ENCODE measurements at places on chromosomes 6 and 20.

- no peak for DNase-seq
Observed at GRCh38 chr20:4491643-4492042, 230.1 kb upstream of the PRND start.

DNA sequence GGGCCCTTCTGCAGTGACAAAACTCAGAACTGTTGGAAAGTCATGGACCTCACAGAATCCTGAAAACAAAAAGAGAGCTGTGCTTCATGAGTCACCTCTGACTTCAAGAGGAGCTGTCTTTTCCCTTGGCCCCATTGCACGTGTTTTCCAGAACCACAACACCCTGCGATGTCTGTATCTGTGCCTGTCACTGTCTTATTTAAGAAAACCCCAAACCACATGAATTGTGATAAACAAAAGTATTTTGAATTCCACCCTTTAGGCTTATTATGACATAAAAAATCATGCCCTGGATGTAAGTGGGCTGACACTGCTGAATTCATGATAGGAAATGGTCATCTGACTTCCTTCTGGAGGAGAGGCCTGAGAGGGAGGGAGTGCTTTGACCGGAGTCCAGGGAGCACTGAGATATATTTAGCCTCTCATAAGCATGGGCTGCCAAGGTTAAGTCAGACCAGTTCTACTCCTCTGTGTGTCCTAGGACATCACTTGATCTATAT is 96.4 kb upstream of the DUSP22 start:
- no peak for DNase-seq

GRCh38 chr20:40006168-40006860 is 682.7 kb downstream of the MAFB start:
- DNase-seq, result no peak

GRCh38 chr6:106700581-106700980 is 71.2 kb downstream of the QRSL1 start:
- no peak for DNase-seq

DNA sequence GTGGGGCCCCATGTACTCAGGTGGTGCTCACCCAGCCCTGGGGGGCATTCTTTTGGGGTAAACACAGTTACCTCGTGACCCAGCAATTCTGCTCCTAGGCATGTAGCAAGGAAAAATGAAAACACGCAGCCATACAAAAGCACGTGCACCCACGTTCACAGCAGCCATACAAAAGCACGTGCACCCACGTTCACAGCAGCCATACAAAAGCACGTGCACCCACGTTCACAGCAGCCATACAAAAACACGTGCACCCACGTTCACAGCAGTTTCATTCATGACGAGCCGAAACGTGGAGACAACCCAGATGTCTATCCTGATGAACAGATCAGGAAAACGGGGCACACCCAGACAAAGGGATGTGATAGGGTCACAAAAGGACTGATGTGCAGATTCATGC is 57.1 kb downstream of the YTHDF1 start:
- DNase-seq, result no peak

GRCh38 chr6:11023032-11023431 is 21.1 kb downstream of the ELOVL2 start:
- no peak for DNase-seq

- no peak for DNase-seq
Observed at GRCh38 chr20:57656252-57656820, 36.1 kb upstream of the ZBP1 start.

Measured in PC-3 (cell line).